NCI-H1694 treated with DMSO at 0.1 percent for 48 hours (cell line): ENCODE measurements at places on chromosomes 13 and 19.

DNA sequence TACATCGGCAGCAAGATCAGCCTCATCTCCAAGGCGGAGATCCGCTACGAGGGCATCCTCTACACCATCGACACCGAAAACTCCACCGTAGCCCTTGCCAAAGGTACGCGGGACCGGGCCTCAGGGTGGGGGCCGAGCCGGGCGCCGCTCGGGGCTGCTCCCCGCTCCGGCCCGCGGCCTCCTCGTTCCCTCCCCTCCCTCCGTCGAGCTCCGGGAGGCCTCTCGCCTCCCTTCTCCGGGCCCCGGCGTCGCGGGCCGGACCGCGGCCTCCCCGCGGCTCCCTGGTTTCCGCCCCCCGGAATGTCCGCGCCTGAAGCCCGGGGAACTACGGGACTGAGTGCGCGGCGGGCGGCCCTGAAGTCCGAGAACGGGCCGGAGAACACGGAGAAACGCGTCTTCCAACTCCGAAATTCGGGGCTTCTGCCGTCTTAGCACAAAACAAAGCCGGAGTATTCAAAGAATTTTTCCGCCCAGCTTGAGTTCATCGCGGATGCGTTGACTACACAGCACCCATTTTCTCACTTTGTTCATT is 423 bp downstream of the LSM14A start:
- DNase-seq = peak; percentile 50

- no peak for DNase-seq
Observed at GRCh38 chr13:45180713-45181601, 19.9 kb downstream of the KCTD4 start.

DNA sequence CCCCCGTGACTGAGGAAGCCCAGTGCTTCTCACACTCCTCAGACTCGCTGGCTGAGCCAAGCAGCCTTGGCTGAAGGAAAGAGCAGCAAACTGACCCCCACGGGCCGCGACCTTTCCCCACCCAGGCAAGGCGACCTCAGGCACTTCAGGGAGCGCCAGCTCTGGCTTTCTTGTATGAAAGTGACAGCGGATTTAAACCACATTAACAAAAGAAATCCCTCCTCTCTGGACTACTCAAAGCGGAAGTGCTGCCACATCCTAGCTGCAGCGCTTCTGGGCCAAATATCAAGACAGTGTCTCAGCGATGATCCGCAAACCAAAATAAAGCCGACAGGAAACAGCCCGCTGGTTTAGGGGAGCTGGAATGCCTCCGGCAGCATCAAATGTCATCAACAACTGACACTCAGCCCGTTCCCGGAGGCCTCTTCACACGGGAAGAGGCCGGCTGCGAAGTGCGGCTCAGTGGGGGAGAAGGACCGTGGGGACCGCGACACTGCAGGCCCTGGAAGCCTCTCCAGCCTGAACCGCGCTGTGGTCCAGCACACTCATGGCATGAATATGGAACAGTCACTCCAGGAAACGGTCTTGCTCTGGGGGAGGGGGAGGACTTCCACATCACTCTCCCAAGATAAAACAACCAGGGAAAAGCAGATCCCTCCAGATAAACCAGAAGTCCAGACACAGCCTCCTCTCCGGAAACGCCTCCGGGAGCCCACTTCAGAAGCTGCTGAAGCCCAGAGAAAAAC is 1.4 kb downstream of the RASA3 start:
- DNase-seq = no peak

DNA sequence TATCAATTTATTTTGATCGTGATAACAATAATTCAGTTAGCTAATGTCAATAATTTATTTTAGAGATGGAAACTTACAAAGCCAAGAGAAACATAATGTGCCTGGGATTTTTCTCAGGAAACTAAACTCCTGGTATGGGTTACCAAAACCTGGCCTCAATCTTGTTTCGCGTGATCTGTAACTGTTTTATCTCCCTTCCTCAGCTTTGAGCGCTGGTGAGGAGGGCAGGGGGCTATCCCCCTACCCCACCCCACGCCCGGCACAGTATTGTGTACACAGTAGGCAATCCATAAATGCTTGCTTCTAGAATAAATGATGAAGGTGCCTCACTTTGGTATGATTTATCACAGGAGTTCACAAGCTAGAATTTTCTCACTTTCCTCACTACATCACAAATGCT is 7.7 kb upstream of the DOCK9 start:
- no peak for DNase-seq

GRCh38 chr19:29001141-29001581 is 211.8 kb downstream of the UQCRFS1 start:
- no peak for DNase-seq

- no peak for DNase-seq
Observed at GRCh38 chr13:92967923-92968322, 258.7 kb upstream of the GPC6 start.

DNA sequence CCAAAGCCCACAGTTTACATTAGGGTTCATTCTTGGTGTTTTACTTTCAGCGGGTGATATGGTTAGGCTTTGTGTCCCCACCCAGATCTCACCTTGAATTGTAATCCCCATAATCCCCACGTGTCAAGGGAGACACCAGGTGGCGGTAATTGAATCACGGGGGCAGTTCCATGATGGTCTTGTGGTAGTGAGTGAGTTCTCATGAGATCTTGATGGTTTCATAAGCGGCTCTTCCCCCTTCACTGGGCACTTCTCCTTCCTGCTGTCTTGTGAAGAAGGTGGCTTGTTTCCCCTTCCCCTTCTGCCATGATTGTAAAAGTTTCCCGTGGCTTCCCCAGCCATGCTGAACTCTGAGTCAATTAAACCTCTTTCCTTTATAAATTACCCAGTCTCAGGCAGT is 12.0 kb downstream of the FPR2 start:
- DNase-seq = no peak

- DNase-seq = no peak
Observed at GRCh38 chr13:96381681-96382080, 291.8 kb downstream of the HS6ST3 start.

- no peak for DNase-seq
Observed at GRCh38 chr13:78022164-78022877, 103.7 kb upstream of the EDNRB start.

DNA sequence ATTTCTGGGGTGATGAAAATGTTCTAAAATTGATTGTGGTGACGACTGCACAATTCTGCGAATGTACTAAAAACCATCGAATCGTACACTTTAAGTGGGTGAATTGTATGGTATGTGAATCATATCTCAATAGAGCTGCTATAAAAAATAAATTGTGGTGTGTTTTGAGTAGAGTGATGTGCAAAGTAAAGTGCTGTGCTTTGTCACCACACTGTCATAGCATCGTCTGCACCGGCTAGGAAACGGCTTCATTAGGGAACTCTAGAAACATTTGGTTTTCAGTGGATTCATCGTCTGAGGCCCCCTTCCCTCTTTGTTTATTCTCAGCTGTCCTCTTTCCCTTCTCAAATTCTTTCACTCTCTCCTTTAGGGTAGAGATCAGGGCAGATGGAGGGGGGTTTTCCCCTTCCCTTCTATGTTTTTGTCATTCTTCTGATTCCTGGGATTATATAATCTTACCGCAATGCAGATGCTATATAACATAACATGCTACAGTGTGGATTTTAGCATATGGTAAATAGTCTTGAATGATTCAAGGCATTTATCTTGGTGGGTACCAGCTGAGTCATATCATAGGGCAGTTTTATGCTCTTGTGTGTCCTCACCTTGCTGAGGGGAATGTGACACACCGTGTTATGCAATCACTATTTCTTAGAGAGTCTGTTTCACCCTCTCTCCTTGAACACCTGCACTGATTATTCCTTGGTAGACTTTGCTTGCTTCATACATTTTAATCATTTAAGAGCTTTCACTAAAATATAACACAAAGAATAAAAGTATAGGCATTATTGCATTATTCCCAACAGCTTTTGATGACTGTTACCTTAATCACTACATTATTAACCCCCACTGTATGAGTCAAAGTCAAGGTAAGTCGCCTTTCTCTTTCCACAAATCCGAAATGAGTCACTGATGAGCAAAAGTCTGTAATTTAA is 239.4 kb downstream of the DCLK1 start:
- no peak for DNase-seq

DNA sequence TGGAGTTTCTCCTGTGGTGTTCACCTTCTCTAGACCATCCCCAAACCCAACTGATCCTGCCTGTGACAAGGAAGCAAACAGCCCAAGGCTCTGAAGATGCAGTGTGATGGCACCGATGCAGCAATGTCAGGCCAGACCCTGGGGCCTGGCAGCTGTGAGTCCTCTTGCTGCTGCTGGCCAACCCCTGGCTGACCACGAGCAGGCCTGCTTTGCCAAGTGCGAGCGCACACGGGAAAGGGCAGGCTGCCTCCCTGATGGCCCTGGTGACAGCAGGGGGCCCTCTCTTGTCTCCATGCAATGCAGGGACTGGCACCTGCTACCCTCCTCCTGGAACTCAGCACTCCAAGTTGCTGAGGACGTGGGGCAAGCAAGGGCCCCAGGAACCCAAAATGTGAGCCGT is 5.4 kb upstream of the VSTM2B start:
- no peak for DNase-seq

- no peak for DNase-seq
Observed at GRCh38 chr19:39321117-39321831, 611 bp upstream of the LRFN1 start.

DNA sequence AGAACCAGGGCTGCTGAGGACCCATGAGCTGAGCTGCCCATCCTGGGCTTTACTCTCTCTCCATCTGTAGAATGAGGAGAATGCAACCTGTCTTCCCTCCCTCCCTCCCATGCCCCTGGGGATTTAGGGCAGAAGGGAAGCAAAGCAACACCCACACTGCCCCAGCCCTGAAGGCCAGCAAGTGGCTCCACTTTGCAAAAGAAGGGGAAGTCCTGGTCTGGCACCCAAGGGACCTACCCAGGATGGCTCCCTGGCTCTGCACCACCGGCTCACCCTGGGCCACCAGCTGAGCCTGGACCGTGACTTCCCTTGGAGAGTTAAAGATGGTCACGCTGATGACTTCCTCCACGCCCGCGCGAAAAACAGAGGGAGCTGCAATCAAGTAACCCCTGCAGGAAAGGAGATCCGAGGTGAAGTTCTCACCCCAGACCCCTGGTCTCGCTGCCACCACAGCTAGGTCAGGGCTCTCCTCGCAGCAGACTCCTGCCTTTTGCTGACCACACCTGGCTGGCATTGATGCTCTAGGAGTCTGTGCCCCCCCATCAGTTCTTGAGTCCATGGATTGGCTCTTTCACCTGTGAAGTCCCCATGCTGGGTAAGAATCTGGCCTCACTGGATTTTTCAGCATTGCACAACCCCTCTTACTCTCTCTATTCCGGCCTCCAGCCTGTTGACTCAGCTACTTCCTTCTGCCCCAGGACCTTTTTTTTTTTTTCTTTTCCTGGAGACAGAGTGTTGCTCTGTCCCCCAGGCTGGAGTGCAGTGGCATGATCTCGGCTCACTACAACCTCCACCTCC is 4.6 kb downstream of the CPAMD8 start:
- no peak for DNase-seq

GRCh38 chr19:39502640-39503417 is 4.1 kb downstream of the DLL3 start:
- no peak for DNase-seq

- no peak for DNase-seq
Observed at GRCh38 chr19:13993590-13994300, 12.4 kb downstream of the RFX1 start.
